ENCODE measurements at places on chromosomes 5 and 9.

- H3K27me3 ChIP-seq: no peaks in the 10 kb centered on the region
- H3K27ac ChIP-seq: no peak overlapping the region
- H3K36me3 ChIP-seq: no peaks in the 10 kb centered on the region
- H3K4me1 ChIP-seq: no peaks in the 10 kb centered on the region
- DNase-seq: no peak
Observed at GRCh38 chr5:174737330-174737729, 12.9 kb downstream of the MSX2 start.

GRCh38 chr5:170860818-170861666, 776 bp upstream of the RANBP17 start:
- H3K27me3 ChIP-seq: no peaks in the 10 kb centered on the region
- H3K36me3 ChIP-seq: no peaks in the 10 kb centered on the region
- DNase-seq: no peak
- H3K4me1 ChIP-seq: no peaks in the 10 kb centered on the region
- H3K4me3 ChIP-seq: peak overlapping the region; percentile 96

DNA sequence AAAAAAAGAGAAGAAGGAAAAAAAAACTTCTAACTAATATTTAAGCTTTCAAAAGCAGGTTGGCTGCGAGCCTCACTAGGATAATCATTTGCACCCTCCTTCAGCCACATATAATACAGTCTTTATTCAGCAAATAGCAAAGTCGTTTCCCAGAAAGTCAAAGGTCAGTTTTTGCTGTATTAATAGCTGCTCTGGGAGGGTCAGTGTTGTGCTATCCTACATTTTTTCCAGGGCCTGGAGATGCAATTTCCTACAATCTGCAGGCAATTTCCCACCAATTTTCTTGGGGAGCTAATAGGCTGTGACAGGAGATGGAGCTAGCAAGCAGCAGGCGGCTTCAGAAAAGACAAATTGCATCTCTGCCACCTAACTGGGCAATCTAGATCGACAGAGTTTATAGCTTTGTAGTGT, 136.8 kb downstream of the TLE1 start:
- H3K4me1 ChIP-seq: no peaks in the 10 kb centered on the region
- no peak overlapping the region for H3K27ac ChIP-seq
- no peak for DNase-seq
- peaks cover 2% of the 10 kb centered on the region for H3K27me3 ChIP-seq
- no peaks in the 10 kb centered on the region for H3K36me3 ChIP-seq

GRCh38 chr9:33778700-33779351, 16.5 kb upstream of the PRSS3 start:
- H3K27me3 ChIP-seq: no peaks in the 10 kb centered on the region
- no peaks in the 10 kb centered on the region for H3K4me1 ChIP-seq
- no peak overlapping the region for H3K27ac ChIP-seq

DNA sequence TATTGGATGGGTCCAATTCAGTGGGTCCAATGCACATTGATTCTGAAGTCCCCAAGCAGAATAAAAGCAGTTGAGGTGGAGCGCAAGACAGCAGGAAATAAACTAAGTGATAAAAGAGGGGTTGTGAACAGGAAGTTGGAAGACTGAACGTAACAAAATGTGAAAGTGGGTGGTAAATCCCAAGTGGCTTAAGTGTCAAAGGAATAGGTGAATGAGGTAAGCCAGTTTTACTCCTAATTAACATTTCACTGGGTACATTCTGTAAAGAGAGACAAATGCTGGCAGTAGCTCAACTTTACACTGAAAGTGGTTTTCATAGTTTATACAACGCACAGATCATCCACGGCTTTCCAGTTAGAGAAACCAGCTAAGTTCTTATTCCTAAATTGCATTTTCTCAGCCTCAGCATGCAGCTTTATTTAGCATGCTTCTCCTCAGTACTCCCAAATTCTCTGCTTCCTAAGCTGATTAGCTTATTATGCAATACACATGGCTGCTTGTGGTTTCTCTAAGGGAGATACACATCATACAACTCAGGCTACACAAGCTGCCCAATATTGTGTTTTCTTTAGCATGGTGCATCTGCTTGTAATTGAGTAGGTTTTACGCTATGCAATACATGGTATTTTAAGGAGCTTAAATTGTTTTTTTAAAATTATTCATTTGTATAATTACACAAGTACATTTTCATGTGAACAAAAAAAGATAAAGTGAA, 34.2 kb upstream of the HSD17B4 start:
- no peak overlapping the region for H3K4me3 ChIP-seq
- H3K27ac ChIP-seq: no peak overlapping the region
- H3K4me1 ChIP-seq: no peaks in the 10 kb centered on the region
- no peaks in the 10 kb centered on the region for H3K36me3 ChIP-seq

- H3K4me3 ChIP-seq: no peak overlapping the region
- no peak overlapping the region for H3K27ac ChIP-seq
- DNase-seq: no peak
- no peaks in the 10 kb centered on the region for H3K4me1 ChIP-seq
Observed at GRCh38 chr9:88748566-88749261, 213.7 kb downstream of the NXNL2 start.

DNA sequence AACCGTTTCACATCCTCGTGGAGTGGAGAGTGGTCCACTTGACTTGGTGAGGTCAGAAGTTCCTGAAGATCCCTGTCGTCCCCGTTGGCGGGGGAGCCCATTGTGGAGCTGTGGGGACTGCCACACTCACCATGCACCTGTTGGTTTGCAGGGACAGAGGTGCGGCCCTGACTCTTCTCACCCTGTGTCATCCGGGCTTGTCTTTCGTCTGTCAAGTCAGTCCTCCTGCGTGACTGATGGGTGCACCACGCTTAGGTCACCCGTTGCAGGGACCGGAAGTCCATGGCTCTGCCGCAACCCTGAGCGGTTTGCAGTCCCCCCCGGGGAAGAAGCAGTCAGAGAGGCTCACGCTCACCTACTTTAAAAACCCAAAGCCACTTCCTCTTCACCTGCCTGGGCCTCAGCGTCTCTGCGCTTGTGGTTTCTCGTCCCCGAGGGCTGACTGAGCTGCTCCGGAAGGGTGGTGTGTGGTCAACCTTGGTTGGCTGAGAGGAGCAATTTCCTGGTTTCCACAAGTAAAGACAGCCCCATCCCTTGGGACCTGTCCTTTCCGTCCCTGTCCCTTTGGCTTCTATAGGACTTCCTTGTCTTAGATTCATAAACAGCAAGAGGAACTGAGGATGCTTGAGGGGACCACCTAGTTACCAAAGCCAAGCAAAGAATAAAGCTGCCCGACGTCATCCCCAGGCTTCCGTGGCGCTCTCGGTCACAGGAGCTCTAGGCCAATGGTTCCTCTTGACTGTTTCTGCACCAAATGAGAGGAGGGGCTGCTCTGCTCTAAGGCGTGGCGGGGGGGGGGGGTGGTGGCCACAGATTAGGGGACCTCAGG, 53.2 kb downstream of the USP20 start:
- no peaks in the 10 kb centered on the region for H3K4me1 ChIP-seq
- DNase-seq: peak; percentile 77
- H3K27ac ChIP-seq: no peak overlapping the region

- H3K4me1 ChIP-seq: no peaks in the 10 kb centered on the region
- no peak overlapping the region for H3K27ac ChIP-seq
- H3K36me3 ChIP-seq: no peaks in the 10 kb centered on the region
- no peaks in the 10 kb centered on the region for H3K27me3 ChIP-seq
- DNase-seq: no peak
- H3K4me3 ChIP-seq: no peak overlapping the region
Observed at GRCh38 chr5:58794875-58795274, 212.0 kb downstream of the RAB3C start.

DNA sequence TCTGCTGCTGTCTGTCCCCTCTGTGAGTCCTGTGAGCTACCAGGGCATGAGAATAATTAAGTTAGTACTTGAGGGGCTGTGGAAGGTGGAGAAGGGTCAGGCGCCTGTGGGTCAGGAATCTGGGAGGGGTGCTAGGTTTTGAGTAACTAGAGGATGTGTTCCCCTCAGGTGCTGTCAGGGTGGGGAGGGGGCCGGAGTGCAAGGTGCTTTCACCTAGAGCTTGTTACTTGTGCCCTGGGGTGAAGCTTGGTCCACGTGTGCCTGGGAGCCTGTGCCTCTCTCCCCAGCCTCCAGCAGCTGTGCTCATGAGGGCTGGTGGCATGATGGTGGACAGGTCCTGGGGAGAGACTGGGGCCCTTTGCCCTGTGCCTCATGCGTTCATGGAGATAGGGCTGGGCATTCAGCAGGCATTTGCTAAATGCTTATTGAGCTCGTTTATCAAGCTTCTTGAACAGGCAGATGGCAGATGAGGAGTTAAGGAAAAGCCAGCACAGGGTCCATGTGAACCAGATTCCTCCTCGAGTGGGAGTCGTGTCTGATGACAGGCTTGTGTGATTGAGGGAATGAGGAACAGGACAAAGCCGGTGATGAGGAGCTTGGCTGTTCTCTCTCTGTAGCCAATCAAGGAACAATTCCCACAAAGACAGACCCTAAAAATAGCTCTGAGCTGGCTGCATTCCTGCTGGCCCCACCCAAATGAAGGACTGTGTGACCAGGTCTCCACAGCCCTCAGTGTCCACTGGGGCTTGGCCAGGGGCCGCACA, 40.9 kb downstream of the CACNA1B start:
- no peaks in the 10 kb centered on the region for H3K36me3 ChIP-seq
- H3K4me3 ChIP-seq: no peak overlapping the region
- no peaks in the 10 kb centered on the region for H3K4me1 ChIP-seq
- H3K27me3 ChIP-seq: no peaks in the 10 kb centered on the region
- no peak for DNase-seq

DNA sequence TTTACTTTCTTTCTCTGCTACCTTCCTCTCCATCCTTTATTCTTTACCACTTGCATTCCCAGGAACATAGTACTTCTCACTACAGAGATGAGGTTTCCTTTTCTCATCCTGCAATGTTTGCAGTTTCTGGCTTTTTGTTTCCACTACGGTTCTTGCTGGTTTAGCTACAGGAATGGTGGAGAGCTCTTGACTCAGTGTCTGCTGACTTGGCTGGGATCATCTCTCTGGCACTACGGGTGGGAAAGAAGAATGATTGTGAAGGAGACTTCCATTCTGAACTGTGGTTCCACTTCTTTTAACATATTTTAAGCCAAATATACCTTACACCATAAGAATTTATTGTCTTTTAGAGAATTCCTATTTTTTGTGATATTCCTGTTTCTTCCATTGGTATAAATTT, 65.1 kb downstream of the NREP start:
- H3K36me3 ChIP-seq: no peaks in the 10 kb centered on the region
- H3K4me3 ChIP-seq: no peak overlapping the region
- no peaks in the 10 kb centered on the region for H3K4me1 ChIP-seq
- DNase-seq: no peak
